ENCODE measurements at places on chromosomes 1 and 21. TPM values are rescaled to one million over a fixed set of nuclear protein-coding genes. Genes with fewer than 3 reads are reported as not detected.

PRMT2 gene
- 121 TPM for total RNA-seq

GPR25 gene
- total RNA-seq = not detected

LYPD8 gene
- not detected for total RNA-seq

TCHHL1 gene
- not detected for total RNA-seq

UBAP2L gene
- 223 TPM for total RNA-seq

PEAR1 gene
- total RNA-seq = 0.12 TPM

LRRC39 gene
- 0.54 TPM for total RNA-seq

SAMD11 gene
- total RNA-seq = not detected

CFAP107 gene
- not detected for total RNA-seq

GUCA2A gene
- total RNA-seq = not detected

TAS1R3 gene
- total RNA-seq = 1.0 TPM

C1orf105 gene
- not detected for total RNA-seq

MNDA gene
- total RNA-seq = not detected

ANGPTL1 gene
- total RNA-seq = not detected

FAAH gene
- total RNA-seq = 4.1 TPM

SCYL3 gene
- total RNA-seq = 17.7 TPM

CRABP2 gene
- total RNA-seq = 1.8 TPM

CFH gene
- 2.5 TPM for total RNA-seq

MEF2D gene
- total RNA-seq = 53.7 TPM

ADCY10 gene
- 0.07 TPM for total RNA-seq

IRF6 gene
- total RNA-seq = 0.15 TPM

TNFRSF25 gene
- total RNA-seq = 162 TPM

MX2 gene
- total RNA-seq = 74.2 TPM

Measured in T-helper 1 cell treated with Interleukin-12 subunit alpha and Interleukin-12 subunit beta and Interleukin-4 antibody, amounts not matched to agents 30 ng/mL and 1 ng/mL, for 36 hours (primary cell).